Substantia nigra (tissue), 51 donors: ENCODE measurements at places on chromosomes 1 and 21.

GRCh38 chr1:184161071-184161698 is 109.7 kb downstream of the TSEN15 start:
- no peak for DNase-seq

DNA sequence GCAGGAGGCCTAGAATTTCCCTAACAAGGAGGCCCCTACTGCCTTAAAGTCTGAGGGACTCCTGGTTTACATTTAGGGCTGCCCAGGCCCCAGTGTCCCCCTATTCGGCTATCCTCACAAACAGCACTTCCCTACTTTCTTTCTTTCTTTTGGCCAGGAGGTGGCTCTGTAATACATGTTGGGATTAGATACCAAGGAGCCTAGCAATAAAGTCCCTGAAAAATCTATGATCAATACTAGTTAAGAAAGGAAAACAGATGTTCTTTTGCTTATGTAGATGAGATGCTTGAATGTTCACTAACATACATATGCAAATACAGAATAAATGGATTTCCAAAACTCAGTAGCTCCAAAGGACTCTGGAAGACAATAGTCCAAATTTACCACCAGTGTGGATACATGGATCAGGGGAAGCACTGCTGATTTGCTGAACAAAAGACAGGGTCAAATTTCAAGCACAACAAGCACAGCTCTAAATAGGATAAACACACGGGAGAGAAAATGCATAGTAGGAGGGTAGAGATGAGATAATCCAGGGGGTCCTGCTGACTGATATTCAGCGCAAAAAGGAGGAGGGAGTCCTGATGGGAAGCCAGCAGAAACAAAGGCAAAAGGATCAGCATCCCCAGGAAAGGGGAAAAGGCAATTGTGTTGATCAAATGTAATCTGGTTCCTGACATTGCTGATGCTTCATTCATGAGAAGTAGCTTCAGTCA is 240.0 kb downstream of the NUF2 start:
- no peak for DNase-seq

- no peak for DNase-seq
Measured at GRCh38 chr1:209402697-209403096, 180.8 kb upstream of the CAMK1G start.

DNA sequence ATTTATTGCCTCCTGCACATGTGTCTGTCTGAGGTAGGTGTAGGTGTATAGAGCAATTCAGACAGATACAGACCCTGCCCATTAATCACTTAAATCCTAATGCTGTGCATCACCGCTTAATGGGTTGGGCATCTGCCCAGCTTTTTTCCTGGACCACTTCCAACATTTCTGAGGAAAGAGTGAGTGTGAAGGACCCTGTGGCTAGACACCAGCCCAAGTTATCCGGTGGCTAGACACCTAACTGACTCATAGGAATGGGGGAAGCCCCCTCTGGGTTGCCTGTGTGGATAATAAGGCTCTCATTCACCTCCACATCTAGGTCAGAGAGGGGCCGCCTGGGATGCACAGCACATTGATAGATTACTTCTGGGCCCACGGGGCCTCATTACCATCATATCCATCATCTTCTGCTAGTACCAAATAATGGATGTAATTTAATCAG is 121.1 kb upstream of the RAVER2 start:
- DNase-seq: no peak

DNA sequence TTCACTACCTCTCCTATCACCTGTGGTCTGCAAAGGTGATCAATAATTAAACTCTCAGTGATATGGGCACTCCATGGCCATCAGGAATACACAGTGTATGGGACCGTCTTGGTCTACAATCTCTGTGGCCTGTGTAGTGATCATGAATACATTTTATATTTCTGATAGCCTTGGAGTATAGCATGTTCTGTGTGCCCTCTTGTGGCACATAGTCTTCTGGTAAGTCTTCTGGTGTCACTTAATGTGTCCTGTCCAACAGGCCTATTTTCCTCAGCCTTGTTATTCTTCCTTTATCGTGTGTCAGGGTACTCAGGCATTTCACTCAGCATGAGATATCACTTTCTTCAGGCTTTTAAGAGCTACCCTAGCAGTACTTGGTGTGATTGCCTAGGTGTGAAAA is 393.6 kb downstream of the AGBL4 start:
- DNase-seq: no peak
